ENCODE measurements at places on chromosomes 5 and 9.
A peak's percentile ranks its signal among the peaks of the same experiment; 100 is the strongest.

DNA sequence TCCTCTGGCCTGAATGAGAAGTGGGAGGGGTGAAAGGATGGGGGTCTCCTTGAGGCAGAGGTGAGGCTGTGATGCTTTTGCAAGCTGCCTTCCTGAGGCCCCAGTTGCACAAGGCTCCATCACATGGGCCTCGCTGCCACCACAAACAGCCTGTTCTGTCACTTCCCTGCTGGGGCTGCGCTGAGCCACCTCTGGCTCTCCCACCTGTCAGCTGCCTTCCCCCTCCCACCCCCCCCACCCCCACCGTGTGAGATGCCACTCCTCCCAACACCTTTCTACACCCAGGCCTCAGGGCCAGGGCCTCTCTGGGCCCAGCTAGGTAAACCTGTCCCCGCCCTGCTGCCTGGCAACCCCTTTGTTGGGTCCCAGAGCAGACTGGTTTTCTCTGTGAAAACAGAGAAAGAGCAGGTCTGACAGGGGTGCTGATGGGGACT is 4.5 kb upstream of the PDLIM4 start:
- DNase-seq: peak; percentile 38

DNA sequence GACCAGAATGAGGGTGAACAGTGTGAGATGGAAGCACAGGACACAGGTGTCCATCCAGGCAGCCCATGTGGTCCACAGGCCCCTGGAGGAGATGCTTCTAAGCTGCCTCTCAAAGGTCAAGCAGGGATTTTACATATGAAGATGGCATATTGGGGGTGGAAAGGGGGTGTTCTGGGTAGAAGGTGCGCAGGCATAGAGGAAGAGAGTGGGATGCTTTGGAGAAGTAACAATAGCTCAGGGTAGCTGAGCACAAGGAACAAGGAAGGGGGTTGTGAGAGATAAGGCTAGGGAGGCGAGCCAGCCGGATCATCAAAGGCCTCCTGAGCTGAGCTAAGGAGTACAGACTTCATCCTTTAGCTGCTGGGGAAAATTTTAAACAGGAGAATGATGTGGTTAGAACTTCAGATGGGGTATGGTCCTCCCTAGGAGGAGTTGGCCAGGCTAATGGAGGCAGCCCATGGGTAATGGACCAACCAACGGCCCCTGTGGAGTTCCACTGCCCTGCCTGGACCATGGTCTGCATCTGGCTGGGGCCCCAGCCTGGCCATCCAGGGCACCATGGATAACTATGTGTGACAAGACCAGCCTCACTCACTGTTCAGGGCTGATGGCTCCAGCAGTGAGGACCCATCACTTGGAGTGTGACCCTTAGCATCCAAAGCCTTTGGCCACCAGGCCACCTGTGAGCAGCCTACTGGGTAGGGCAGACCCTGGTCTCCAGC is 86.8 kb upstream of the TBC1D2 start:
- DNase-seq: no peak

DNA sequence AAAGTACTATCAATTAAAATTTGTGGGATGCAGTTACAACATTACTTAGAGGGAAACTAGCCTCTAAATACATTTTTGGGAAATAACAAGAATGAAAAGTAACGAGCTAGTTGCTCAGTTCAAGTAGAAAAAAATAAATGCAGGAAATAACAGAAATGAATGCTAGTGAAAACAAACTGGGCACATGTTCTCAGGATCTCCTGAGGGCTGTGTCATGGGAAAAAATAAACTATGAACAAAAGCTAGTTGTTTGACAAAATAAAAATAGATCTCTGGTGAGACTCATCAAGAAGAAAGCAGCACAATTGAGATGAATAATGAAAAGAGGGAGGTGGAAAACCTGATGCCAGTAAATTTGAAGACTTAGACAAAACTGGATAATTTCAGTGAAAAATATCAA is 16.3 kb downstream of the IDNK start:
- DNase-seq: no peak

DNA sequence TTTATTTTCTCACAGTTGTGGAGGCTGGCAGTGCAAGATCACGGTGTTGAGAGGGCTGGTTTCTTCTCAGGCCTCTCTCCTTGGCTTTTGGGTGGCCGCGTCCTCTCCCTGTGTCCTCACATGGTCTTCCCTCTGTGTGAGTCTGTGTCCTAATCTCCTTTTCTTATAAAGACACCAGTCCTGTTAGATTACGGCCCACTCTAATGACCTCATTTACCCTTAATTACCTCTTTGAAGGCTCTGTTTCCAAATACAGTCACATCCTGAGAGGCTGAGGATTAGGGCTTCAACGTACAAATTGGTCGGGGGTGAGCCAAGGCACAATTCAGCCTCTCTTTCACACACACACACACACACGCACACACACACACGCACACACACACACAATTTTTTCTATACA is 73.0 kb downstream of the UGCG start:
- DNase-seq: no peak

DNA sequence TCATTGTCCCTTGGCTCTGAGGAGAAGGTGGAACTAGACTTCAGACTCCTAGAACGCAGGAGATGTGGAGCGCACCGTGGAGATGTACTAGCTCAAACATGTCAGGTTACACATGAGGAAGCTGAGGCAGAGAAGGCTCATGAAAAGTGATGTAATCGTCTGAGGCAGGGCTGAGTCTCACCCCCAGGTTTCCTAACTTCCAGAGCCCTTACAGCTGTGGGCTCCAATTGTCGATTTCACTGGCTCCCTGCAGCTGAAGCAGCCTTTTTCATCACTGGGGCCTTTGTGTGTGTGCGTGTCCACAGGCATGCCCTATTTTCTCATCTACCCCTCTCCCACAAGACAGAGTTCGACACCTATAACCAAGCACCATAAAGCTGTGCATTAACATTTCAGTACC is 370.6 kb downstream of the NTRK2 start:
- DNase-seq: no peak

- DNase-seq: peak; percentile 25
These were observed 18.8 kb upstream of the KCNIP1 start for GRCh38 chr5:170484847-170485615.

DNA sequence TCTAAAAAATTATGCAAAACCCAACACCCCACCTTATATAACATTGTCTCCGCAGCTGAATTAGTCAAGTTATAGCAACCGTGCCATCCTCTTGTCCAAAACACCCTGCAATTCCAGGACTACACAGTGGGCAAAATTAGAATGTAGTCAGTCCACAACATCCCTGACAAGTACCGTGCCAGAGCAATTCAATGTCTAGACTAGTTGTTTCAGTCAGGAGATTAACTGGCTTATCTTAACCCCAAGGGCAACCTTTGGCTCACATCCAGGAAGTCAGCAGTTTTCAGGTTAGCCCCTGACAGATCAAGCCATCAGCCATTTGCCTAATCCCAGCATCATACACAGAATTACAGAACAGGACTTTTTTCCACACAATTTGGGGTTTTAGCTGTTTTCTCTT is 240.8 kb upstream of the TMEM161B start:
- no peak for DNase-seq

DNA sequence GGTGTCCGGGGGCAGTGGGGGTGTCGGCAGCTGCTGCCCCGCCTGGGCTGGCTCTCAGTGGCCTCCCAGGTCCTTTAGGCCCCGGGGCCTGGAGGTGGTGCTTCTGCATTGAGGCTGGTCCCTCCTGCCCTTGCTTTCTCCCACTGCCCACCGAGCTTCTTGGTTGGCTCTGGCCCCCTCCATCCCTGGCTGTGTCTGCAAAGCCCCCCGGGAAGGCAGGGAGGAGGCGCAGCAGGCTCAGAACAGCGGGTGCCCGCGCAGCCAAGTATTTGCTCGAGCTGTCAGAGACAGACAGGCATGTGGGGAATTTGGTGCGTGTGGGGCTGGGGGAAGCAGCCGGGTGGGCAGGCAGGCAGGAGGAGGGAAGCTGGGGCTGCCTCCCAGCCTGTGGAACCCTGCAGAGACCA is 11.5 kb downstream of the CXXC5 start:
- peak; percentile 74 for DNase-seq

GRCh38 chr5:39639618-39640089 is 214.9 kb upstream of the DAB2 start:
- no peak for DNase-seq

DNA sequence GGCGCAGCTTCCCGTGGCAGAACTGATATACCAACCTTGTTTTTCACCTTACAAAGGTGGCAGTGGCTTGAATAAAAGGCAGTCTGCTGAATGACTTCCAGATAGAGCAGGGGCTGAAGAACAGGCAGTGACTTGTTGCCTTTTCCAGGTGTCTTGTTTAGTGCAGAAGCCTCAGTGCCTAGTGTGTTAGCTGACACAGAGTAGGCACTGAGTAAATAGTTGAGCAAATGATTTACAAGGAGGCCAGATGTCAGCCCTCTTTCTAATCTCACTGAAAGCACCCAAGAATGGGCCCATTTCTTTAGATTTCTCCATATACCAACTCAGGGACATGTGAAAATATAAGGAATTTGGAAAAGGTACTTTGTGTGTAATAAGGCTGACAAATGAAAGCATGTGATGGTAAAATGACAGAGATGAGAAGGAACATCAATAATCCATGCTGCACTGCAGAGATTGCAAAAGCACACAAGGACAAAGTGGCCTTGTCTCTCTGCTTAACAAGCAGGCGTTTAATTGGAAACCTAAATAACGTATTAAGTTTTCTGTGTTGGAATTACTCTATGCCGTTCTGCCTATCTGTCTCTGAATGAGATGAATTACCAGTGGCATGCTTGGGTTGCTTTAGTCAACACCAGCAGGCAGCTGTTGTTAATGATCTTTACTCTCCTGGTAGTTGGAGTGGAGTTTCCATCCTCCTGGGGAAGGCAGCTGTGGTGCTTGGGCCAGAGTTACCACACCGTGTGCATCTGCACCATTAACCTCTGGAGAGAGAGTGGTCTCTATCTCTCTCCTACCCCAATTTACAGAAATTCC is 360.1 kb upstream of the C9orf72 start:
- no peak for DNase-seq

- DNase-seq: no peak
These were observed 42.4 kb downstream of the OSTF1 start for GRCh38 chr9:75130621-75131230.

DNA sequence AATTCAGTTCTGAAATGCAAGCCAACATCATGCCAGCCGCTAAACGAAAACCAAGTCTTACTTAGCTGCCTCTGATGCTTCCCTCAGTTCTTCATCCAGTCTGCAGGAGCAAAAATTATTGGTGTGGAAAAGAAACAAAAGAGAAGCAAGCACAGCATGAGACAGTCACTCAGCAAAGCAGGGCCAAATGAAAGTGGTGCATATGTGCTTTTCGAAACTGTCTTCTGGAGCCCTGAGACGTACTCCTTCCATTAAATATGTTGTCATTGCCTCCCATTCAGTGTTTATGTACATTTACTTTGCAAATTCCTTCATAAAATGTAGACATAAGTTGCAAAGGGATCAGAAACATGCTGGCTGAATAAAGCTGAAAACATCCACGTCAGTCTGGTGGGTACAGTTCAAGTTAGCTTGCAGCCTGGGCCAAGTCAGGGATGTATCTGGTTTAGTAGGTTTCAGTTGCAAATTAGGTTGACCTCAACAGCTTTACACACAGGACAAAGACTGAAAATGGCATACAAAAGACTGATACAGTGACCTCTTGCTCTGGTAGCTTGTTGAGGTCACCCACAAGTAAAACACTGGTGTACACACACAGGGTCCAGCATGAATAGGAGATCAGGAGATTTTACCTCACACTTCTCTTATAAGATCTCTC is 139.7 kb upstream of the PCA3 start:
- DNase-seq: no peak

DNA sequence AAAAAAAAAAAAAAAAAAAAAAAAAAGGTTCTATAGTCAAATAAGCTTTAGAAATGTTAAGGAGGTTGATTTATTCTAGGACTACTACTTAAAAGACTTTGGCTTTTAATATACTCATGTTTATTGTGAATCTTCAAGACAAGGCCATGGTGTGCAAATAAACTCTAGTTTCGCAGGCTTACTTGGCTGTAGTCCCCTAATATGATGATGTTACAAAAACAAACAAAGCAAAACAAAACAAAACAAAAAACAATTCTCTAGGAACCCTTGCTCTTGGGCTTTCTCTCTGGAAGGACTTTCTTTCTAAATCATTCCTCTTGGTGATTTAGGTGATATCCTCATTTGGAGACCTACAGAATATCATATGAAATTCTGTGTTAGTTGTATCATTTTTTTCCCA is 172.0 kb downstream of the GDNF start:
- DNase-seq: no peak

DNA sequence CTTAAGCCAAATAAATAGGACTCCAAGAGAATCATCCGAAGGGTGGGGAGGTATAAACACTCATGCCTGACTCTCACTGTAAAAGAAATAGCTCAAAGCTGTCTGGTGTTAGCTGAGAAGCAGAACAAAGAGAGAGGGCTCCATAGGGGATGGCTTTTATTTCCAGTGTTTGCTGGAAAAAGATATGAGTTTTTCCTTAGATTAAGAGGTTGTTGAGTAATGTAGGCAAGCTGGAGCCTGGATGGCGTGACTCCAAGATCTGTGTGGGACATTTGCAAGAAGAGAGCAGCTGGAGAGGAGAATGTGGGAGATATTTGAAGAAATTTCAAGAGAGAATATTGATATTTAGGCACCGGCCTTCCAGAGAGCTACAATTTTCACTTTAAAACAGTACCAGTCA is 793.7 kb upstream of the RGMB start:
- no peak for DNase-seq

- no peak for DNase-seq
These were observed 1.2 kb downstream of the TEX10 start for GRCh38 chr9:100351508-100351907.

DNA sequence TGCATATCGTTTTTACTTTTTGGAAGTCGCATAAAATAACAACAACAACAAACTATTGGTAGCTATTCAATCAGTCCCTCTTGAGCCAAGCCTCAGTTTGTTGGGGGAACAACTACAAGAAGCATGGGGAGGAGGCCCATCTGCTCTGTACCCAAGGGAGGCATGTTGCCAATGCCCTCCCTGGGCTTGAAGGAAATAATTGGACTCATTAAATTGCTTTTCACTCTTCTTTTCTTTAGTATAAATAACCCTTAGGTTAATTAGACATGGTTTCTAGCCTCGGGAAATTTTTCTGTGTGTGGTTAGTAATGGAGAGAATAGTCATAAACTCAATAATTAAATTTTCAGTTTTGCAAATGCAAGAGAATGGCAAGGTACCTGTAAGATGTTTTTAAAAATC is 500.7 kb downstream of the TLE4 start:
- DNase-seq: no peak

GRCh38 chr5:93511445-93511844 is 69.6 kb downstream of the NR2F1-AS1 start:
- DNase-seq: no peak

DNA sequence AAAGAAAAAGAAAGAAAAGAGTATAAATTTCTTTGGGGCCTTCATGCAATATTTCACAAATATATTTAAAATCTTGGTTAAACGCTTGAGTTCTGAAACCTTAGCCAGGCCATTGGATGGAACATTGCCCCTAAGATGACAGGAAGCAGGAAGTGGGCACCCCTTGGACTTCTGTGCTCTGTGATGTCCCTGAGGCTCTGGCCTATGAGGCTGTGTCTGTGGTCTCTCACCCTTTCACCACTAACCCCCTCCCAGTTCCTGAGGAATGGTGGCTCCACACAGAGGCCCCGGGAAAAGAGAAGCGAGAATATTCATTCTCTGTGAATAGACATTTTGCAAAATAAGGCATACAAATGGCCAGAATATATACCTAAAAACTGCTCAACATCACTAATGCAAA is 320.5 kb upstream of the PANK3 start:
- no peak for DNase-seq

GRCh38 chr9:19201899-19202891 is 28.3 kb upstream of the DENND4C start:
- peak; percentile 47 for DNase-seq
